ENCODE measurements at places on chromosomes 13 and 19. TPM values are rescaled to one million over a fixed set of nuclear protein-coding genes. Genes with fewer than 3 reads are reported as not detected.

COL5A3 gene
- total RNA-seq = 0.14 TPM

FPR3 gene
- 0.64 TPM for total RNA-seq

GRCh38 chr13:46354156-46355087 is 32.6 kb downstream of the RUBCNL start:
- peak; percentile 88 for DNase-seq

DNA sequence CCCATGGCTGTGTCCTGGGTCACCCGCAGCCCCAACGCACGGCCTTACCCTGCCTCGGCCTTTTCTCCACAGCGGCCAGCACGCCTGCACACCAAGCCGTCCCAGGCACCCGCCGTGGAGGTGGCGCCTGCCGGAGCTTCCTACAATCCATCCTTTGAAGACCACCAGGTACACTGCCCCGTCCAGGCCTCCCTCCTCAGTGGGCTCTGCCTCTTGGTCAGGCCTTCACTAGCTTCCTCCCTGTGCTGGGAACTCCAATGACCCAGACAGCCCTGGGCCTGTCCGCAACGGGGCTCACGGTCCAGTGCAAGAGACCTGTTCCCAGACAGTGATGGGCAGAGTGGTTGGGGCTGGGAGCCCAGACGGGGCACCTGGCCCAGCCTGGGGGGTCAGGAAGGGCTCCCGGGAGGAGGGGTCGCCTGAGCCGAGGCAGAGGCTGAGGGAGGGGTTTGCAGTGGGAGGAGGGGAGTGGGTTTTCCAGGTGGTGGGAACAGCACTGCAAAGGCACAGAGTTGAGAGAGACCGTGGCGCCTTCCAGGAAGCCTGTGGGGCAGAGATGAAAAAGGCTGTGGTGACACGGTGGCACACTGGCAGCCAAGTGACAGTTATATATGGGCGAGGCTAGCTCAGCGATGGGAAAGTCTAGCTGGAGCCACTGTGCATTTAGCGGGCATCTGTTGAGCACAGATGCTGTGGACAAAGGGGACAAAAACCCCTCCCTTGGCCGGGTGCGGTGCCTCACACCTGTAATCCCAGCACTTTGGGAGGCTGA is 7.3 kb downstream of the NOP53 start:
- DNase-seq = no peak

DNA sequence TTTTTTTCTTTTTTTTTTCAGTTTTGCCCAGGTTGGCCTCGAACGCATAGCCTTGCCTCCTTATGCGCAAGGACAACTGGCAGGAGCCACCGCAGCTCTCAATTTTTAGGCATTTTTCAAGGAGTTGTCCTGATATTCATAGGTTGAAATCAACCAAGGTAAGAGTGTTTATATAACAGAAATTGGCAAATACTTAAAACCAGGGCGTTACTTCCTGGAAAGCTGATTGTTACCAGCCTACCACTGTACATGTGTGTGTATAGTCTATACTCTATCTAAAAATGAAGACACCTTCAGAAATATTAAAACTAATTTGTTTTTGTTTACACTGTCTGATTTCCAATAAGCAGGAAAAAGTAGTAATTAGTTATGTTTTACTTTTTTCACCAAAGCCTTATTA is 39.2 kb downstream of the GPC6 start:
- DNase-seq = no peak

All from H4 (cell line).